Fibroblast of skin of abdomen (primary cell): ENCODE measurements at places on chromosomes 5 and 9.

DNA sequence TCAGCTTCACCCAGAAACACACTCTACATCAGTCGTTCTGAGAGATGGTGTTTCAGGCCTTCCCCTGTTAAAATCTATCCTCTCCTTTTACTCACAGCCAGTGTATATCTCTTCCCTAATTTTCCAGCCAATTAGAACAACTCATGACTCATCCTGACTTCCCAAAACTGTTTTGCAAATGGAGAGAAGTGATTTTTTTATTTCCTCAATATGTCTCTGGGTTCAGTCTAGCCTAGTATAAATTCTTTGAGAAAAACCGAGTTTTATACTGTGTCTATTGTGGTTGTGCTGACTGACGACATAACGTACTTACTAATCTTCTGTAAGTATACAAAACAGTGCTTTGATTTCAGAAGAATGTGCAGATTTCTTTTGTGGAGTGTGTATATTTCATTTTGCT is 28.4 kb upstream of the CAST start:
- peak; percentile 29 for DNase-seq

- DNase-seq, result no peak
These were observed 534.7 kb downstream of the CAAP1 start for GRCh38 chr9:26357803-26358344.

DNA sequence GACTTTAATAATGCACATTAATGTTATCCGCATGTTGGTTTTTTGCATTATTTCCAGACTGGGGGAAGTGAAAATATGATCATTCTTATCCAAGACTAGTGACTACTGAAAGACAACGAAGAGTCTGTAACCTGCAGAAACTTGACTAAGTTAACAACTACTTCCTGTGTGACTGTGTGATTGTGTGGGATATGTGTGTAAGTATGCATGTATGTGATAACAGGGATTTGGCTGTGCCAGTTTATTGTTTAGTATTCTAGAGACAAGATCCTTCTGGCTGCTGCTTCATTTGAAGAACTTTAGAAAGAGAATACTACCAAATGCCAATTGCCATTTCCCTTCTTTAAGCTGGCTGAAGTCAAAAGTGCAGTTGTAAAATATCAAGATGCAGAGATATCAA is 375.7 kb upstream of the PRR16 start:
- no peak for DNase-seq

DNA sequence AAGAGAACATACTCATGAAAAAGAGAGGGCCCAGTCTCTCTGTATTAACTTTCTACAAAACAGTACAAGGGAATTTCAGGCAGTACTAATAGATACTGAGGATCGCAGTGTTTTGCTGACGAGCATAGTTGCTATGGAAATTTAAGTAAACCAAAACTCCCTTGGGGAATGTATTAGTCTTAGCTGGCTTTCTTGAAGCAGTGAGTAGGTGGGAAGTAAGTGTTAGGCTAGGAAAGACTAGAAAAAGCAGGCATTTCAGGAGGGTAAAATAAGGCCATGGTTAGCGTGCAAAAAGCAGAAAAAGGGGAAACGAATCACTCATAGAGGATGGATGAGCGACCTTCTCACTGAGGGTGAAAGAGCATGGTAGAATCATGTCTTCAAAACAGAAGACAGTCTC is 84.3 kb upstream of the ACTBL2 start:
- peak; percentile 61 for DNase-seq

- DNase-seq, result no peak
These were observed 72.4 kb downstream of the NNT start for GRCh38 chr5:43675357-43675756.

DNA sequence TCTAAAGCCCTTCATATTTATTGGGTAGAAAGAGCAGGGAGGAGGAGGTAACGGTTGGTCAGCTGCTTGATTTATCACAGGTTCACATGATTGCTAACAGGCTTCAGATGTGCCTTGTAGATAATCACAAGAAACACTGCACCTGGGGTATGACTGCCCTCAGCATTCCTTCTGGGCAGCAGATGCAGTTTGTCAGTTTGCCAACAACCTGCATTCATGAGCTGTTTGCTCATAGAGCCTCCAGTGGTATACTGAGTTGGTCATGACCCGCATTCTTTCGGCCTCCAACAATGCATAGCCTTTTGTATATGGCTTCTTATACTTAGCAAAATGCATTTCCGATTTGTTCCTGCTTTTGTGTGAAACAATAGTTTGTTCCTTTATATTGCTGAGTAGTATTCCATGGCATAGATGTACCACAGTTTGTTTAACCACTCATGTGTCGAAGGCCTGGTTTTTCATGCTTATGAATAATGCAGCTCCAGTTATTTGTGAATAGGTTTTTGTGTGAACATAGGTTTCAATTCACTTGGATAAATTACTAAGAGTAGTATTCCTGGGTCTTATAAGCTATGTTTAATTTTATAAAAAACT is 83.6 kb downstream of the ARHGEF28 start:
- peak; percentile 17 for DNase-seq

DNA sequence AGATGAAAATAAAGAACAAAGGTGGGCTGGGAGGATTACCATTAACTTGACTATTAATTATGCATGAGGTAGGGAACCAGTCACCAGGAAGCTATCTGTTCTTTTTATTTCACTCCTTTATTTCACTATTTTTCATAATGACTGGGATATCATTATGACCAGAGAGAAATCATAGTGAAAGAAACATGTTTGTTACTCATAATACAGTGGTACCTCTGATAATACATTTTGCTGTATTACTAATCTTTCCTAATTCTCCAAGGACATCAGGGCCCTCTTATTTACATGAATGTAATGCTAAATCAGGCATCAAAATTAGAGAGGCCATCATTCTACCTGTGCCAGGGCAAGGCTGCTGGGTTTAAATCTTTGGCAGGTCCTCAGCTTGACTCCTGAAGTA is 253.7 kb downstream of the NR3C1 start:
- DNase-seq, result no peak

DNA sequence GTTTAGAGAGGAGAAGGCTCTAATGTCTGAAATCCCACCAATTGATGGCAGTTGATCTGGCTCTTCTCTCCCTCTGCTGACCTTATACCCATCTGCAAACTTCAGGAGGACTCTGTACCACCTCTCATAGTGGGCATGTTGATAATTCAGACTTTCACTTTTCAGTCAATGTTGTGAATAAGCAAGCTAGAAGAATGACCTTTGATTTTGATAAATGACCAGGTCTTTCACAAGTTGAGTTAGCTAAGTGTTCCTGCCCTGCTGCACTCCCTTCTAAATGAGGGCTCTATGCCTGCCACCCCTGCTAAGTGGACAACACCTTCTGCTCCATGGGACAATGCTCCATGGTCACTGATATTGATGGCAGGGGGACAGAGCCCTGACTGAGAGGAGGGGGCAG is 74.7 kb downstream of the SPRY4 start:
- no peak for DNase-seq

- peak; percentile 60 for DNase-seq
These were observed 106.8 kb downstream of the PDE6A start for GRCh38 chr5:149837680-149838269.

- no peak for DNase-seq
These were observed 198.9 kb upstream of the SGCD start for GRCh38 chr5:156128026-156128425.

- DNase-seq, result no peak
These were observed 18.0 kb upstream of the CXCL14 start for GRCh38 chr5:135596788-135597187.

DNA sequence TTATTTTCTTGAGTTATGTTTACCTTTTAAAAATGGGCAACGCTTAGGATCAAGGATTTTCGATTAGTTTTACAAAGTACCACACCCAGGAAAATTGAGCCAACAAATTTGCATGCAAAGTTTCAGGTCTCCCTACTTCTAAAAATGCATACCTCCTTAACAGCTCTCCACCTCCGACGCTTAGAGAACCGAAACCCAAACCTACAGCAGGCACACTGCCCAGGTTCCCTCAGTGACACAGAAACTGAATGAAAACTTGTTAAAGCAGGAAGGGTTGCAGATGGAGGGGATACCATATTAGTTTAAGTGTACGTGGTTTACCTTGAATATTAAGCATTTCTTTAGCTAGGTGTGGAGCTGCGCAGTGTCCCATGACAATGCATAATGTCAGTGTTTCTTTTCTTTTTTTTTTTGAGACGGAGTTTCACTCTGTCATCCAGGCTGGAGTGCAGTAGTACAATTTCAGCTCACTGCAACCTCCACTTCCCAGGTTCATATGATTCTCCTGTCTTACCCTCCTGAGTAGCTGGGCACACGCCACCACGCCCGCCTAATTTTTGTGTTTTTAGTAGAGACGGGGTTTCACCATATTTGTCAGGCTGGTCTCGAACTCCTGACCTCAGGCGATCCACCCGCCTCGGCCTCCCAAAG is 1.6 kb upstream of the SUB1 start:
- DNase-seq, result no peak

DNA sequence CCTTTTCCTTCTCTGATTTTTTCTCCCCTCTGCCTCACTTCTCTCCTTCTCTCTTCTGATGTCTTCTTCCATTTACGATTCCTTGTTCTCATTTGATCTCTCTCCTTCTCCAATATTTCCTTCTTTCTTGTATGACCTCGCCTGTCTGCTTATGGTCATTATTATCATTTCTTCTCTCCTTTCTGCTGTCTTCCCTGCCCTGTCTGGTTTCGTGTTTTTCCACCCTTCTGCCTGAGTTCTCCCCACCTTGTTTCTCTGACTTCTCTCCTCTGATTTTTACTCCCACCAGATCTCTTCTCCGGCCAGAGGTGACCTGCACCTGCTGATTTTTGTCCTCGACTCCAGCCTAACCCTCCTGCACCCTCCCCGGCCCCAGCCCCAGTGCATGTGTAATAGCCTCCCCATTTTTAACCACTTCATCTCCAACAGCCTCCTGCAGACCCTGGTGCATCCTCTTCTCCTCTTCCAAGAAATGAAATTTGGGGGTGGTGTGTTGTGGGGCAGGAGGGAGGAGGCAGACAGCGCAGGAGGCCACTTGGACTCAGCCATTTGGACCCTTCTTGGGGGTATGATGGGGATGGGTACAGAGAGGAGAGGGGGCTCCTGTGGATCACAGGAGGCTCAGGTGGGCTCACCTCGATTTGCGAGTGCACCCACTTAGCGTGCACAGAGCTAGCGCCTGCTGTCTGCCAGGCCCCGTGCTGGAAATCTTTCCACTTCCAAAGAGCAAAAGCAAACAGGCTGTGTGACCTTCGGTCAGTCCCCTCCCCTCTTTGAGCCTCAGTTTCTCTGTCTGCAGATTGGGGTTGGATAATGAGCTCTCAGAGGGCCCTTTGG is 32.5 kb downstream of the GSN start:
- no peak for DNase-seq

GRCh38 chr5:122367456-122367855 is 55.4 kb downstream of the SNCAIP start:
- no peak for DNase-seq

- DNase-seq, result no peak
These were observed 96.0 kb downstream of the GALNT10 start for GRCh38 chr5:154286557-154286956.

- peak; percentile 26 for DNase-seq
These were observed at the start of gene LRRC70 for GRCh38 chr5:62578540-62578939. LRRC70 (plus strand) TSS chr5:62578819; CDS start chr5:62579439, 620 bp downstream.

- no peak for DNase-seq
These were observed 13.5 kb upstream of the DRD1 start for GRCh38 chr5:175457466-175457865.

- no peak for DNase-seq
These were observed 81.6 kb downstream of the IRX2 start for GRCh38 chr5:2669913-2670312.

DNA sequence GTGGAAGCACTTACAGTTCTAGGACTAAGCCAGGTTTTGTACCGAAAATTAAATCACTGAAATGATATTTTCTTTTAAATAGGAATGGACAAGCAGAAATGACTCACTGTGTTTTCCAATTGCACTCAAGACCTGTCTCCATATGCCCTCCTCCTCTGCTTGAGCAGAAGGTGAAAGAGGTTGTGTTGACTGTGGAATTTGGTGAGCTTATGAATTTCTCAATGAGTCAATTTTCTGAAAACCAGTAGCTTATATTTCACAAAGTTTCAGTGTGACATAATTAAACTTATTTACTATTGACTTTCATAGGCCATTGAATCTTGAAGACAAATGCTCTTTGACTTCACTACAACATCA is 249.9 kb downstream of the NPR3 start:
- DNase-seq, result no peak

DNA sequence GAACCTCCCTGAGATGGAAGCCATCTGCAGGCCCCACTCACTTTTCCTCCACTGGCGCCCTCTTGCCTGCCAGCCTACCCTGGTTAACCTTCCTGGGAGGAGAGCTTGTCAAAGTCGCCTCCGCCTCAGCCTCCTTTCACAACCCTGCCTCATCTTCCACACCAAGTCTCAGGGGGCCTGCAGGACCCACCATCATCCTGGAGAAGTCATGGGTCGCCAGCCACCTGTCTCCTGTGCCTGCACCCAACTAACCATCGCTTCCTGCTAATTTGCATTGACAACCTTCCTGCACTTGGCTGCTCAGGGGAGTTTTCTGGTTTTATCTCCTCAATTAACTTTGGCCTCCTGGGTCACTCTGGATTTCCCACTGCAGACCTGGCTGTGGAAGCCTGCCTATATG is 52.8 kb upstream of the GRHPR start:
- no peak for DNase-seq

DNA sequence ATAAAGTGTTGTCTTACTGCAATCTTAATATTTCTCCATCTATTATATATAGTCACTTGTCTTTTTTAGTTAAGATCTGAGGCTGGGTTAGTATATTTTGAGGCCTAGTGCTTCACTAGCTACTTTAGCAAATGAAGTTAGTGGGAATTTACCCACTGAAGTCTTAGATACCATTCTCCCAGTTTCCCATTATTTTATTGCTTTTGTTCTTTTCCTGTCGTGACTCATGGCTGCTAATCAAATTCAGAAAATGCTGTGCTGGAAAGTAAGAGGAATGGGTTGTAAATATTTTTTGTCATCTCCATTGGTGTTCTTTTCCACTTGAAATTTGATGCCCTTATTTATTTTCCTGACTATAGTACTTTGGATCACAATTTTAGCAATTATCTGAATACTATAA is 14.2 kb downstream of the TCERG1 start:
- DNase-seq, result peak; percentile 40

DNA sequence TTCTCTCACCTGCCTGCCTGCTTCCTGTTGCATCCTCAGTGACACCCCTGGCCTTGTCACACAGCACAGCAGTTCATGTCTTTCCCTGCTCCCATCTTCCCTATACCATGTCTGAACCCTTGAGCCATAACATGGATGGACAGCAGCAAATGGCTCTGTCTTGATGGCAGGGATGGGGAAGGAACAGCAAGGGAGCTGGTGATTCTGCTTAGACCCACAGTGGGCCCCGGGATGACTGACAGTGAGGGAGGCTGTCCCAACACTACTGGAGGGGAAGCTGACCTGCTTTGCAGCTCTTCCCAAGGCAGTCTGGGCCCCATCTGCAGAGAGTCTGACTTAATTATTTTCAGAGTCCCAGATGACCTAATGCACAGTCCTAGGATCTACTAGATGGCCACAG is 48.2 kb downstream of the MARCHF3 start:
- no peak for DNase-seq
